ENCODE measurements at places on chromosomes 6 and 20.
A peak's percentile ranks its signal among the peaks of the same experiment; 100 is the strongest.

DNA sequence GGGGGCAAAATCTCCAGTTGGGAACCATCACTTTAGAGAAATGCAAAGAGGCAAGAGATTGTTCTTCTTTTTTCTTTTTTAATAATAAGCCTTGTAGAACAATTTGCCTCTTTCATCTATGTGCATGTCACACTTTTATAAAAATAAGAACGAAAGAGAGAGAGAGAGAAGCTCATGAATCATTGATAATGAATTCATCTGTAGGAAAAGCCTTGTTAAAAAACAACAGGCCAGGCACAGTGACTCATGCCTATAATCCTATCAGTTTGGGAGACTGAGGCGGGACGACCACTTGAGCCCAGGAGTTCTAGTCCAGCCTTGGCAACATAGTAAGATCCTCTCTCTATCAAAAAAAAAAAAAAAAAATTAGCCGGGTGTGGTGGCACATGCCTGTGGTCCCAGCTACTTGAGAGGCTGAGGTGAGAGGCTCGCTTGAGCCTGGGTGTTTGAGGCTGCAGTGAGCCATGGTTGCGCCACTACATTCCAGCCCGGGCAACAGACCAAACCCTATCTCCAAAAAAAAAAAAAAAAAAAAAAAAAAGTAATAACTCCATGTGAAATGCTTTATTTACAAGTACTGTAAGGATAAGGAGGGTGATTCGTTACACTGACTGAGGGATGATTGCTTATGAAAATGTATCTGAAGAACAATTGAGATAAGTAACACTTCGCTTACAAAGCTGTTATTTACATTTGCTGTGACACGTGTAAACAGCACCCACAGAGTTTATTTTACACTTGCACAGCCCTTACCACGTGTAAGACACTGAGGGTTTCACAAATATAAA, 6.0 kb downstream of the CCN5 start:
- peak; percentile 48 for DNase-seq

GRCh38 chr6:95923518-95923917, 92.3 kb upstream of the FUT9 start:
- peak; percentile 3 for DNase-seq

- no peak for DNase-seq
Measured at GRCh38 chr20:35012227-35013069, 56.8 kb downstream of the MYH7B start.

GRCh38 chr6:20866935-20867703, 332.9 kb downstream of the CDKAL1 start:
- DNase-seq = no peak

DNA sequence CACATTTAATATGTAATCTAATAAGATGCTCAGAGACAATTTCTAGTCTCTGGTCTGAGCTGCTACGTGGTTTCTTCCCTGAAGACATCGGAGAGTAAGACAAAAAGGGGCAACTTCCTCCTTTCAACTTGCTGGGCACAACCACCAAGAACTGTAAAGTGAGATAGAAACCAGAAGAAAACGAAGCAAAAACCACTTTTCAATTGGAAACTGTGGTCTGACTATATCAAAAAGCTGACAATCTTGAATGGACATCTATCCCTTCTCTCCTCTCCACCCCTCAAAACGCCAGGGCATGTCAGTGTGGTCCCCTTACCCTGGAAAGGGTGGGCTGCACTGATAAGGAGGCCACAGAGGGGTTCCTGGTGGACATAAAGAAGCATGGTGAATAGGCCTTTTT, 269.1 kb downstream of the CD83 start:
- DNase-seq = no peak

Data from AG20443 (cell line).